ENCODE measurements at places on chromosomes 5 and 9.

DNA sequence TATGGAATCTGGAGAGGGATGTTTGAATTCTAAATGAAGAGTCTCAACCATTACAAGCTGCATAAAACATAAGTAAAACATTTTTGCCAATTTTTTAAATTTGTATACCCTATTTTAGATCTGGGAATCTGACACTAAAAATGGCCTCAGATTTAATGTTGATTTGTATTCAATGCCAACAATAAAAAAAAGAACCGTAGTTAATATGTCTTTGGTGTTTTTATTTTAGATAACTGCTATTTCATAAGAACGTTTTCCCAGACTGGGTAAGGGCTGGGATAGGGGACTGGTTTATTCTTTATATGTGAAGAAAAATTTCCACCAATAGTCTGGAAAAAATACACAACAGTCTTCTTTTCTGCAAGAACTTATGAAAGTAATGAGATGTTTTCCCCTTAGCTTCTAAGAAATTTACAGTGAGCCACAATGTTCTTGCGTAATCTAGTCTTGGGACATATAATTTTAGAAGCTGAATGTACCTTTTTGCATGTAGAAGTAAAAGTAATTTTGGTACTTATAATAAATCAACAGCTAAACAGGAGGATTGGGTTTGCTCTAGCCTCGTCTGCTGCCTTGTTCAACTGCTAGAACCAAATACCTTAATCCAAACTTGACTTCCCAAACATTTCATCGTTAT, 244.6 kb upstream of the EFNA5 start:
- peak; percentile 12 for DNase-seq

GRCh38 chr9:33443047-33443446, 4.3 kb downstream of the AQP3 start:
- peak; percentile 69 for DNase-seq

DNA sequence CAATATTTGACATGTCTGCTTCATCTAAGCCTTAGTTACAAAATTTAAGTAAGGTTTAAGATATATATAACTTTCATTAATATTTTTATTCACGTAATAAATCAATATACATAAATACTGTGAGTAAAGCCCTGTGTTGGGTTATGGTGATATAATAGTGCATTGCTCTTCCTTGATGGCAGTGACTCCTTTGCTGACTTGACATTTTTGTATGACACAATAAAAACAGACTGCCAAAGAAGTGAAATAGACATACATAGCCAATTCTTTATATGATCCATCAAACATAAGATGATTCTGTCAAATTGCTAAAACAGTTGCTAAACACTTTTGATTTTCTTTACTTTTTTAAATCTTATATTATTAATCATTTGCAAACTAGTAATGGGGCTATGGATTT, 1518.2 kb downstream of the EFNA5 start:
- DNase-seq = no peak

DNA sequence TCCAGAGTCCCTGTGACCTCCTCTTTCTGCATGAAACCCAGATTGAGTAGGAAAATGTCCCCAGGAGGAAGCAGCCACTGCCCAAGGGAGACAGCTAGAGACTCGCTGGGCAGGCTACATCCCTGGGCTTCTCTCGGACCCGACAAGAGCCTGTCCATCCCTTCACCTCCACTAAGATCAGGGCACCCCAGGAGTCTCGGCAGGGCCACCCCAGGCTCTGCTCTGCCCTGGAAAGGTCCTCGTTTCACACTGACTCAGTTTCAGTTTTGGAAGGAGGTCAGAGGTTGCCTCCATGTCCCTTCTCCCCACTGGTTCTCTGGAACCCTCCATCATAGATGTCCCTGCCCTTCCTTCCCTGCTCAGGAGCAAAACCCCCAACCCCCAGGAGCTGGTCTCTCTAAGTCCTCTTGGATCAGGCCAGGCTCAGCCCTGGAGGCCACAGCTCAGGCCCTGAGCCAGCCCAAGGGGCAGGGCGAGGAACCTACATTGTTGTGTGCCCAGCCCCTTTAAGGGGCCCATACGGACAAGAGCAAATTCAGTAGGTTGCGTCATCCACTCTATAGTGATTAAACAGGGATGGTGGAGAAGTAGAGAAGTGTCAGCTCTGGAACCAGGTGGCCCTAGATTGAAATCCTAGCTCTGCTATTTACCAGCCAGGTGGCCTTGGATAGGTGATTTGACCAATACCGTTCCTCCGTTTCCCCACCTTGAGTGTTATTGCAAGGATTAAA, 37.4 kb downstream of the C9orf50 start:
- DNase-seq = peak; percentile 82

GRCh38 chr9:114210136-114210535, 54.8 kb downstream of the COL27A1 start:
- DNase-seq = no peak

DNA sequence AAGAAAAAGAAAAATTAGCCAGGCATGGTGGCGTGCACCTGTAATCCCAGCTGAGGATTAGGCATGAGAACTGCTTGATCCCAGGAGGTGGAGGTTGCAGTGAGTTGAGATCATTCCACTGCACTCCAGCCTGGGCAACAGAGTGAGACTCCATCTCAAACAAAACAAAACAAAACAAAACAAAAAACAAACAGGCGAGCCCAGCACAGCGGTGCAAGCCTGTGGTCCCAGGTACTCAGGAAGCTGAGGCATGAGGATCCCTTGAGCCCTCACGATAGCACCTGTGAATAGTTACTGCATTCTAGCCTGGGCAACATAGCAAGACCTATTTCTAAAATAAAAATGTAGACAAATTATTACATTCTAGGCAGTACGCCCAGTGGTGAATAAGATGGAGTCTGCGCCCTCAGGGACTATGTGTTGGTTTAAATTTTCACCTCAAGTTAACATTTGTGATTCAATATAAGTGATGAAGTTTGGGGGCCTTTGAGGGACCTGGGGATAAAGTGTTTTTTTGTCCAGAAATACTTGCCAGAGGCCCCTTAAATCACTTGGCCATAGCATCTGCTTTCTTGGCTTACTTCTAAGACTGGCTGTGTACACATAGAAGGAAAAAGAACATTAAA, 3.4 kb upstream of the GAPVD1 start:
- DNase-seq = no peak

DNA sequence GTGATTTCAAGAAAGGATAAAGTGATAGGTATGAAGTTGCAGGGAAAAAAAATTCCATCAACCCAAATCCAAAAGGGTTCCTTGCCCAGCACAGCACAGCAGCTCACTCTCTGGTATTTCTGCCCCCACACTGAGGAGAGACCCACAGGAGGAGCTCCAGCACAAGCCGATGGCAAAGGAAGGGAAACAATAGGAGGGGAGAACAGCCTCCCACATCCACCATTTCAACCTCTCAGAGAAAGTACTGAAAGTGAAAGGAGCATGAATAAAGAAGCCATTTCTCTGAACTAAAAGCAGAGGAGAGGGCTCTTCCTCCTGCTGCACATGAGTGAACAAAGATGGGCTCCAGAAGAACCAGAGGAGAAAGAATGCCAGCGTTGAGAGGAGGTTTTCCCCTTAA, 54.9 kb upstream of the ZSWIM6 start:
- no peak for DNase-seq
